Activated T-cell treated with anti-CD3 and anti-CD28 coated beads for 4 hours (primary cell): ENCODE measurements at places on chromosomes 1 and 21.

DNA sequence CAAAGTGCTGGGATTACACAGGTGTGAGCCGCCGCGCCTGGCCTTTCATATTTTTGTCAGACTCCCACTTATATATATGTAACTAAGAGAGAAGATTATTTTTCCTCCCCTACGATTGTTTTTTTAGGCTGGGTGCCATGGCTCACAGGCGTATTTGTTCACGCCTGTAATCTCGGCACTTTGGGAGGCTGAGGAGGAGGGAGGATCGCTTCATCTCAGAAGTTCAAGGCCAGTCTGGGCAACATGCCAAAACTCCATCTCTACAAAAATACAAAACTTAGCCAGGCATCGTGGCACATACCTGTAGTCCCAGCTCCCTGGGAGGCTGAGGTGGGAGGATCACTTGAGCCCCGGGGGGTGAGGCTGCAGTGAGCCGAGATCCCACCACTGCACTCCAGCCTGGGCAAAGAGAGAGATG lies 23.9 kb upstream of the ITLN2 start:
- no peak for DNase-seq

DNA sequence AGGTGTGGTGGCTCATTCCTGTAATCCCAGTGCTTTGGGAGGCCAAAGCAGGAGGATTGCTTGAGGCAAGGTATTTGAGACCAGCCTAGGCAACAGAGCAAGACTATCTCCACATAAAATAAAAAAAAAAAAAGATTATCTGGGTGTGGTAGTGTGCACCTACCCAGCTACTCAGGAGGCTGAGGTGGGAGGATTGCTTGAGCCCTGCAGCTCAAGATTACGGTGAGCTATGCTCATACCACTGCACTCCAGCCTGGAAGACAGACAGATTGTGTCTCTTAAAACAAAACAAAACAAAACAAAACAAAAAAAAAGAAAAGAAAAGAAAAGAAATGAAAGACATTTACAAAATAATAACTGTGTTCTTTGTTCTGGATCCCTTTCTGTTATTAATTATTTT lies 6.1 kb upstream of the TLCD4 start:
- no peak for DNase-seq

DNA sequence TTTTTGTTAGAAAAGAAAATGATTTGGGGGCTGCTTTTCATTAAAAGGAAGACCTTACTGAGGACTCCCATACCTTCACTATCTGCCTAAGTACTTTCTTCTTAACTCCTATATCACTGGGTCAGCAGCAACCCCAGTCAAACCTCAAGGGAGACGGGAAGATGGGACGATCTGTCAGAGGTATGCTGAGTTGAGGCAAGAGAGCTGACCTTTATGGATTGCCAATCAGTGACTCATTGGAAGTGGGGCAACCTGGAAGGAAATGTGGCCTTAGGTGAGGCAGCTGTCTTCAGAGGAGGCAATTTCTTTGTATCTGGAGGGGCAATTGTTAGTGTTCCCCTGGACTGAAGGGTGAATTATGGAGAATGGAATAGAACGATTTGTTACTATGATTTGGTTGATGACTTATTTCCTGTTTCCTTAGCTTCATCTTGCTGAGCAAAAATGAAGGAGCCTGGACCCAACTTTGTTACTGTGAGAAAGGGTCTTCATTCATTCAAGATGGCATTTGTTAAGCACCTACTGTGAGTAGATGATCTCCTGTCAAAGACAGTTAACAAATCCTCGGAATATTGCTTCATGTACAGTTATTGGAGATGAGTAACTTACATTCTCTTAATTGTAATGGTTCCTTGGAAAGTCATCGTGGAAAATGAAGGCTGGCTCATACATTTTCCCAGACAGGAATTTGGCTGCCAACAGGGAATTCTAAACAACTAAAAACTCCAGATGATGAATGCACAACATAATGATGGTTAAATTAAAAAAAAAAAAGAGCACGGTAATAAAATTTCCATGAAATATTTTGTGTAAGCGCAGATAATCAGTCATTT lies 134.7 kb upstream of the KCNJ15 start:
- no peak for DNase-seq

DNA sequence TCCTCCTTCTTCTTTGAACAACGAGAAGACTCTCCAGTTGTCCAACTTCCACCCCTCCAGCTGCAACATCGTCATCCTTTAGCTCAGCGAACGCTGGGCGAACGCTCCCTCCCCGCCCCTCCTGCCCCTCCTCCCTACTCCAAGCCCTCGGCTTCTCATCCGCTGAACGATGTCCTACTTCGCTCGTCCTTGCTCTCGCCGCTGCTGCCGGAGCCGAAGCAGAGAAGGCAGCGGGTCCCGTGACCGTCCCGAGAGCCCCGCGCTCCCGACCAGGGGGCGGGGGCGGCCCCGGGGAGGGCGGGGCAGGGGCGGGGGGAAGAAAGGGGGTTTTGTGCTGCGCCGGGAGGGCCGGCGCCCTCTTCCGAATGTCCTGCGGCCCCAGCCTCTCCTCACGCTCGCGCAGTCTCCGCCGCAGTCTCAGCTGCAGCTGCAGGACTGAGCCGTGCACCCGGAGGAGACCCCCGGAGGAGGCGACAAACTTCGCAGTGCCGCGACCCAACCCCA lies at the start of gene BCAN:
BCAN (plus strand) TSS at position 357 of the 504 bp plus-strand sequence. CDS start 3,938 bp downstream, outside the sequence.
- DNase-seq: no peak

- no peak for DNase-seq
These were observed 27.8 kb upstream of the NFIA start for GRCh38 chr1:61054601-61054993.

DNA sequence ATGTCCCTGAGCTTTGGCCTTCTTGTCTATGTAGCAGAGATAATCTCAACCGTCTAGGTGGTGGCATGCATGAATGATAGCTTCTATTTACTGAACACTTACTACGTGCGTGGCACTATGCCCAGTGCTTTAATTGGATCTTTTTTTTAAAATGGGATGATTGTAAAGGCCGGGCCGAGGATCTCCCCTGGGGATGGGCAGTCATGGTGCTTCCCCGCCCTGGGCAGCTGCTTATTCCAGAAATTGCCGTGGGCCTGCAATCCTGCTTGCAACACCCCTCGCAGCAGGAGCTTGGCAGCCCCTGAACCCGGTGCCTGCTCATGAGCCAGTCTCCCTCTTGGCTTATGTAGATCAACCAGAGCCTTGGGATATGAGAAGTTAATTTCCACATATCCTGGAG lies 360.7 kb downstream of the CAMTA1 start:
- DNase-seq: no peak

GRCh38 chr21:32921632-32922230 lies 104.0 kb upstream of the OLIG2 start:
- no peak for DNase-seq

GRCh38 chr1:205672395-205672889 lies 7.9 kb downstream of the SLC45A3 start:
- no peak for DNase-seq

GRCh38 chr1:5758000-5758858 lies 234.0 kb downstream of the NPHP4 start:
- no peak for DNase-seq

- DNase-seq: no peak
These were observed 5.8 kb downstream of the LRRC47 start for GRCh38 chr1:3790500-3790923.

DNA sequence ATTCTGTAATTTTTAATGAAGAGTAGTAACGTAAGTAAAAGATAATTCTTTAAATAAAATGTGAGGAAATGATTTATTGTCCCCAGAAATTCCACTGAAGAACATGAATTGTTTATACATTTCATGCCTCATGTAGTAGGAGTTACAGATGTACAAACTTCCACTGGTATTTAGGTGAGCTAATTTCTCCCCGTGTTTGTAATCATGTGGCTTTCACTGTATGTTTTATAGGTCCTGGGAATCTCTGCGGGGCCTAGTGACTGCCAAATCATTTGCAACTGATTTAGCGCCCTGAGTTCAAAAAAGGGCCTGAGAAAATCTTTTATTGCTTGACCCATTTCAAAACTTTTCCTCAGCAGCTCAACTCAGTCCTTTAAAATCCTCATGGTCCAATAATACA lies 30.5 kb upstream of the FASLG start:
- DNase-seq: no peak

DNA sequence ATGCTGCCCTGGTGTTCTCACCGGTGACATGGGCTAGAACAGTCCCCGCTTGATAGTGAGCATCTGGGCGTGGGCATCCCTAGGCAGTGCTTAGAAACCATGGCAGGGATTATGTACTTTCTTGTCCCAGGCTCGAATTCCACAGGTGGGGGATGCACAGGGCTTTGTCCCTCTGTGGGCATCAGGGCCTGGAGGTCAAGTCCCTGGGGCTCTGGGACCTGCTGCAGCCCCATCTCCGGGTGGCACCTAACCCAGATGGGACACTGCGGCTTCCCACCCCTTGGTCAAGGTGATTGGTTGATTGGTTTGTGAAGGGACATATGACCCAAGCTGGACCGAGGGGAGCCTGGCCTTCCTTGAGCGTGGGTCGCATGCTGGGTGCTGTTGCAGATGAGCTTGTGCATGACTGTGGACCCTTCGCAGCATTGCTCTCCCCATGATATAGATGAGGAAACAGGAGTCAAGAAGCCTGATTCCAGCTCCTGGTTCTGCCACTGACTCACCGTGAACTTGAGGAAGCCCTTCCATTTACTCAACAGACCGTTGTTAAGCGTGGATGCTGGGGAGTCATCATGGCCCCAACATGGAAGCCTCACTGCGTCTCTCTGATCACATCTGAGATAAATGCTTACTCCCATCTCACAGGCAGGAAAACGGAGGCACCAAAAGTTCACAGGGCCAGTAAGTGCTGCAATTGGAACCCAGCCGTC lies 64.0 kb upstream of the RUNX3 start:
- no peak for DNase-seq

- no peak for DNase-seq
These were observed 1524.4 kb upstream of the TPTE start for GRCh38 chr21:8997011-8997440.

DNA sequence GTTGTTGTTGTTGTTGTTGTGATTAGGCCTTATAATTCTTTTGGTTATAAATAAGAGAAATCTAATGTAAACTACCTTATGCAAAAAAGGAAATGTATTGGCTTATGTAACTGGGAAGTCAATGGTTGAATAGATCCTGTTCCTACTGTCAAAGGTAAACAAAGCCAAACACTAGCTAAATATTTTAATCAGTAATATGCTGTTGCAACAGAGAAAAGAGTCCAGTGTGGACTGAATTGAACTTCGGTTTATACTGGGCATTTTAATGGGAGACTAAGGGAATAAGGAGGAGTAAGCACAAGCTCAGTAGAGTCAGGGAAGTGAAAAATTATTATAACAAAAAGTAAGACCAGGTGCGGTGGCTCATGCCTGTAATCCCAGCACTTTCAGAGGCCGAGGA lies 15.4 kb downstream of the MSH4 start:
- no peak for DNase-seq

- peak; percentile 69 for DNase-seq
These were observed 72.9 kb downstream of the SKI start for GRCh38 chr1:2300851-2301606.

DNA sequence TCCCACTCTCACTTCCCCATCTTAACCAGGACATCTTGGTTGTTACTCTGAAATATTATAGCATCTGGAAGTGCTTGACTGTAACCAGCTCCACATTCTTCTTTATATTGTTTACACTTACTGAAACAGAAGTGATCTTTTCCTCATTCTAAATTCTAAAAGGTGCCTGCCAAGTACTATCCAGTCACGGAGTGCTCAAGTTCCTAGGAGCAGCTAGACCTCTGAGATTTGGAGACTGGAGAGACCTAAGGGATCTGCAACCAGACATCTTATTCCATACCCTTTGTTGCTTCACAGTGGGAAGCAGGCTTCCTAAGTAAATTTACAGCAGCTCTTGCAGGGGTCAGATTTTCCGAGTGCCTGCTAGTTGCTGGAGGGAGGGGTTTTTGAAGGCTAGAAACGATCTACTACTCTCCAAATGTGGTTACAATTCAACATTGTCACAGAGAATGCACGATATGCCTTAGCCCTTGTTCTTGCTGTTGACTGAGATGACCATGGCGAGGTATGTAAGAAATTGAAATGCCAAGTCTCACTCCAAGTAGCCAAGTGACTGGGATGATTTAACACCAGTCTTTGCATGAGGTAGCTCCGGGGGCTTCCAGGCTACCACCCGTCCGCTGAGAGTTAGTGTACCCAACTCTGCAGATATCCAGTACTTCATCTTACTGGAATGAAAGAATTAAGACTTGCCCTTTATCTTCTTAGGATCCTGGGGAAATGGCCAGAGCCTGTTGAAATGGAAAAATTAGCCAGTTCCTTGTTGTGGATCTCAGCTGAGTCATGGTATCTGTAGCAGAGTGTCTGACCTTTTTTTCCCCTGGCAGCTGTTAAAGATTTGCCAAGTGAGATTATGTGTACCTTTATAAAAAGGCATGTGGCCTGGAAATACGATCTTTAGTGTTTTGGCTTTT lies 150.8 kb downstream of the MAST2 start:
- no peak for DNase-seq

DNA sequence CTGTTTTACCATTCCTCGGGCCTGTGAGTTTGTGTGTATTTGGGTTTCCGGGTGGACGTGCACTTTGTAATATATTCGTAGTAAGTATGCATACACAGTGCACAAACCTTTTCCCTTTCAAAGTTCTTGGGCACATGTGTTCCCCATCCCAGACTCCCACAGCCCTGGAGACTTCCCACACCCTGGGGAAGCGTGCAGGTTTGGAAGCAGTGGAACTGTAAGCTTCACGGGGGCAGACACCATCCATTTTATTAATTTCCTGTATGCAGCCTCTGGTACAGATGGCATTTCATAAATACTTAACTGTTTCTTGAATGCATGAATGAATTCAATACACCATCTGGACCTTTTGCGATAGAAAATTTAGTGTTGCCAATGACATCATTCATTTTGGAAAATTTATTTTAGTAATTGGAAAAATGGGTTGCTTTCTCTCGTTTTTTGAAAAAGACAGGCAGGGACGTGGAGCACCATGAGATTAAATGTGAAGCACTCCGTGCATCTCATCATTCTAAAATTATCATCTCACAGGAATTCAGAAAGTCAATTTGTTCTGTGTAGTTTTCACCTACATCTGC lies 10.8 kb downstream of the ETS2 start:
- DNase-seq: no peak

GRCh38 chr1:33119532-33120217 lies 38.7 kb downstream of the AZIN2 start:
- DNase-seq: no peak

DNA sequence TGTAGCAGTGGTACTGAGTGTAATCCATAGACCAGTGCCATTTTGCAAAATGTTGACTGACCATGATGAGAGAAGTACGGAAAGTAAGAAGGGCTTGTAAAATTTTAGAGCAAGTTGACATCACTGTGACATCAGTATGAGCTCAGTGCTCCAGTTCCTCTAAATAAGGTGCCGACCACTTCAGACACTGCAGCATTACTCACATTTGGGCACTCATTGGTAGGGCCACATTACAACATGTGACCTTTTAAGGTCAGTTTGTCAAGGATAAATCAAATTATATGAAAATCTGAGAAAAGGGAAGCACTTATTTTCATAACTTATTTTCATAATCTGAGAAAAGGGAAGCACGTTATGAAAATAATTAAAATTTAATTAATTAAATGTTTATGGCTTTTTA lies 128.0 kb upstream of the ERG start:
- DNase-seq: no peak

GRCh38 chr1:233873666-233874065 lies 30.8 kb upstream of the SLC35F3 start:
- DNase-seq: no peak
